ENCODE measurements at places on chromosomes 4 and X.

DNA sequence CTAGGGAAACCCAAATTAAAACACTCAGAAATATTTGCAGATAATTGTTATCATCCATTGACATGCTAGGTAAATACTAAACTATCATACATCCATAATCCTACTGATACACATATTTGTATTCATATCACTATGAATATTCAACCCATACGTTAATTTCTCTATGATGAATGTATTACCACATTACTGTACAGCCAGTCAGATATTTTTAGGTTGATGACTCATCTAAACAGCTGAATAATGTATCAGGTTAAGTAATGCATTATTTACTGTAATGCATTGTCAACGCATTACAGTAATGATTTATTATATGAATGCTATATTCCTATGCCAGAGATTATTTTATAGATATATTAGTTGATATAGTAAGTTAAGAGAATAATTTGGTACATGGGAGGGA, 37.1 kb downstream of the VEGFC start:
- DNase-seq, result no peak

- DNase-seq, result no peak
These were observed 935.7 kb downstream of the RAPGEF2 start for GRCh38 chr4:160038615-160039014.

DNA sequence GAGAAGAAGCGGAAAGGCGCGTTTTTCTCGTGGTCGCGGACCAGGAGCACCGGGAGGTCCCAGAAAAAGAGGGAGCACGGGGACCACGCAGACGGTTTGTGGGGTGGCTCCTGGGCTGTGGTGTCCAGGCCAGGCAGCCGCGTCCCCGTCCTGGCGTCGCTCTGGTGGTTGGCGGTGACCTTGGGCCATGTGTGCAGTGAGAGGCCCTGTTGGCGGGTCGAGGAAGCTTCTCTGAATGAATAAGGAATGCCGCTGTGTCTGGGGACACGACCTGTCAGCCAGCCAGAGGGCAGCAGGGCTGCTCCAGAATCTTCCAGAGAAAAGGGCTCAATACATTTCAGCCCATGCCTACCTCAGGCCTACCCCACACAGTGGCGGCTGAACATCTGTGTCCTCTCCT, 24.3 kb upstream of the HGFAC start:
- no peak for DNase-seq

DNA sequence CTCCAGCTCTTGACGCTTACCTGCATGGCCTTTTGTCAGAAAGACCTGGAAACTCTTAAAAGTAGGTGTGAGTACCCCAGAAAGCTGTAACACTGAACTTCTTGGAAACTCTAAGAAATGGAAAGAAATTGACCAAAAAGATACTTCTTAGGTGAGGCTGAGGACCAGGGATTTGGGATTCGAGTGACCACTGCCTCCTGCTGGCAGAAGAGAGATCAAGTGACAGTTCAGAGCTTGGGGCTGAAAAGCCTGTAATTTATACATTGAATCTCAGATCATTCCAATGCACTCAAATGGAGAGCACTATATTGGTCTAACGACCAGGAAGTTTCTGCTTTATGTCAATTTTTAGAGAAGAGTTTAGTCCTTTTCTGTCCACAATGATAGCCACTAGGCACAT, 204.6 kb downstream of the PDGFRA start:
- no peak for DNase-seq

GRCh38 chr4:1035510-1035909, 24.1 kb downstream of the FGFRL1 start:
- peak; percentile 67 for DNase-seq

DNA sequence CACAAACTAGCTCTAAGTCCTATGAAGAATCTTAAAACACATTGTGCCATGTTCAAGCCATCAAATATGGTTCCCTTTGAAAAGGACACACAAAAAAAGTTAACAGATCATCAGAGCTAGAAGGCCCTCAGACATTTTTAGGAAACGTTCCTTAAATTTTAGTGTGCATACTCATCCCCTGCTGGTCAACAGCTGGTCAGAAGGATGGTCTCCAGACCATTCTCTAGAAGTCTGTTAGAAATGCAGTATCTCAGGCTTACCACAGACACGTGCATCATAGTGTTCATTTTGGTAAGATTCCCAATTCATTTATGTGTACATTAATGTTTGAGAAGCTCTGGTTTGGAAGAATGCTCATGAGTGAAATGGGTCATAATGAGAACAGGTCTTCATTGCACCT, 523.1 kb downstream of the INPP4B start:
- no peak for DNase-seq

DNA sequence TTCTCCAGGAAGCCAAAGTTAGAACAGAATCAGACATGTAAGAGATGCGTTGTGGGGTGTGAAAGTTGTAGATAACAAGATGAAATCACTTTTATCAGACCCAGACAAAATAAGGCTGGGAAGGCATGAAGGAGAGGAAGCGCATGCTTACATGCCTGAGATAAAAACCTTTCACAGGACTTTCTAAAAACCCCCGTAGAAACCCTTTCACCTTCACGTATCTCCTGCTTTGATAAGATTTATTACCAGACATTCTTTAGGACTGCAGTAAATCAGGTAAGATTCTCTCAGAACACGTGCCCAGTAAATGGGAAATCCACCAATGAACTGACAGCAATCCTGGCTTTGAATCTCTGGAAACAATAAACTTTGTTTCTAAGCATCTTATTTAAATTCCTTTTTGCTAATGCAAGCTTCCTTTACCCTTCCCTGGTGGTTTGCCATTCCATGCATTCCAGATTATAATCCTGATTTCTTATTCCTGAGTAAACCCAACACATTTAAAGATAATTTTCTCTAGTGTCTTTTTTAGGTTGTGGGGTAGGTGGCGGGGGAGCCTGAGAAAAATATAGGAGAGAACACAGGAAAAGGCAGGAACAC, 254.6 kb upstream of the LDB2 start:
- no peak for DNase-seq

DNA sequence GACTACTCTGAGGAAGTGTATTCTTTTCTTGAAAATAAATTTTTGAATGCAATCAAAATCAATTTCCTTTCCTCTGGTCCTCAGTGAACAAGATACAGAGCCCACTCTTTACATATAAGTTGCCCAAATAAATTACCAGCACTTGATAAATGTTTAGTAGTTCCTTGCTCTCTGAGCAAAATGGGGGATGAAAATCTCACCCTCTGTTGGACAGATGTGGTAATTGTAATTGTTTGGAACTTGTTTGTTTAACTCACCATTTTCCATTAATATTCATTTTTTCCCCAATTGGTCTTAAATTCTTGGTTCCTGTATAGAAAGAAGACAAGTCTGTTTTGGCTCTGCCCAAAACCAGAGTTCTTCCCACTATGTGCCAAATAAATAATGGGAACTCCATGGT, 146.3 kb downstream of the LDB2 start:
- DNase-seq, result no peak

DNA sequence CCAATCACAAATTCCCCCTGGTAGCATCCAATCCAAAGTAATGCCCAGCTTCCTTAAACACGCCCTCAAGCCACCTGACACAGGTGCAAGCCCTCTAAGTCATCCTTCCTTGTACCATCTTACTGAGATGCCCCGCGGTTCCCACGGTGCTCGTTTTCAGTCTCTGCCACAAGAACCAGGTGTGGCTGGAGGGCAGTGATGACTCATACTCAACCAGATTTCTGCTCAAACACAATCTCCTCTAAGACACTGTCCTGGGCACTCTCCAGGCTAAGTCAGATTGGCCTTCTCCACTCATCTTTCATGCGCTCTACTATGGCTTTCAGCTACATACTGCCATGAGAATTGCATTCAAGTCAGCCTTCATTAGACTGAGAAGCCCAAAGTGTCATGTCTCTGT, 3.5 kb downstream of the SH3KBP1 start:
- no peak for DNase-seq

DNA sequence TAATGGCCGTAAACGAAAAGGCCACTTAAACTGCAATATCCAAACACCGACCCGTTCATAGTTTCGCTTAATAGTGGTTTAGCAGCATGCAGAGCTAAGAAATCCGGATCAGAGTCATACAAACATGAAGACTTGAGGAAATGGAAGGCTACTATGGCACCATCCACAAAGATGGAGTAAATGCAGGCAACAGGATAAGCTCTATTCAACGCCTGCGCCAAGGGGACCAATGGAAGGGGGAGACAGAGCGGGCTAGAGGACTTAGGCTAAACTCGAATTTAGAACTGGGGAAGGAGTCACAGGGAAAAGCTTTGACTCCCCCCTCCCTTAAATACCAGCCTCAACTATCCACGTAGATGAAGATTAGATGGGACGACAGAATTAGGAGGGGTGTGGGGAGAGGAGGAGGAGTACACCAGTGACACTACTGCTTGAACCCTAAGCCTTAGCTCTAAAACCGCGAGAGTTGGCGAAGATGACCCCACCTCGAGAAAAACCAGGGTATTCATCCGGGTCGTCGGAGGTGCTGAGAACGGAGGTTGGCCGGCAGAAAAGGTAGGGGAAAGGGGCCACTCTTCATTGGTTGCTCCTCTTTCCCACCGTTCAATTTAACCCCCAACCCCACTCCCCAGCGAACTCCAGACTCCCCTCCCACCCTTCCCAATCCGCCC, 3.5 kb downstream of the HUWE1 start:
- no peak for DNase-seq

DNA sequence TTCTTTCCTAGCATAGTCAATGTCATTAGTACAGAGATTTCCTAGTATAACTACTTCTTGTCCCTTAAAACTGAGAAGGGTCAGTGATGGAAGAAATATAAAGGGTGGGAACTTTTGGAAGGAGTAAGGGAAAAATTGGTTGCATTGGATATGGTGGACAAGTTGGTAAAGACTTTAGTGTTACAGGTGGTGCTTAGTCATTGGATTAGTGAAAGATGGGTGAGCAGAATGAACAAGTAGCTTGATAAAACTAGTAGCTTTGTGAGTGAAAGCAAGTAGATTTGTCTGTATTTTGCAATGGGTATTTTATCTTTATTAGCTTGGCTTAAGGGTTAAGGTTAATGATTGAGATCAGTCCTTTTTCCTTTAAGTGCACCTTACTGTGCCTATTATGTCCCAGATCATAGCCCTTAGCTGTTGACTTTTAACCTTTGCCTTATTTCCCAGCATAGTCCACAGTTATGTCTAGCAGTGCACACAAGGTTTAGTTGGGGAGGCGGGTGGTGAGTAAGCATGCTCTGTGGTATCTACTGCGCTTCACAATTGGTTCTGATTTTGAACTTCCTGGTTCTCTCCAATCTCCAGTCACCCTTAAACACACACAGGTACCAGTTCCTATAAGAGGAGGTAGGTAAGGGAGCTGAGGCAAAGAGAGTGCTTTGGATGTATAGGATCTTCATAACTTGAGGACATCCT, 9.5 kb downstream of the WDR44 start:
- no peak for DNase-seq

DNA sequence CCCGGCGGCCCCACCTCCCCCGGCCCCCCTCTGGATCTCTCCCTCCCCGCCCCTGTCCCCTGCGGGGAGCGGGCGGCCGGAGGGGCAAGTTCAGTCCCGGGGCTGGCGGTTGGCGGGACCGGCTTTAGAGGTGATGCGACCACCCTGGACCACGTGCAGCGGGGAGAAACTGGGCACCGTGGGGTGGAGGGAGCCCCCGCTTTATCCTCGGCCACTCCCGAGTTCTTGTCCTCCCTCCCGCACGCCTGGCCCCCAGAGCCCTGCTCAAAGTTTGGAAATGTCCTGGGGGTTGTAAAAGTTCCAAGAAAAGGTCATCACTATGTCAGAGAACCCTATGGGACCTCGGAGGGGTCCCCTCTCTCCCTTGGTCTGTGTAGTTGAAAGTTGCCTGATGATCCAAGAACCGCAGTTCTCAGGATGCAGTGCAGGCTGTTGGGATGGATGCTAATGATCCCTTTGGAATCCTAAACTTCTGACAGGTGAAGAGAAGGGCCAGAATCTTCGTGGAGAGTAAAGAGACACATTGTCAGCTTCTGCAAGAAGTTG, 411 bp upstream of the VEGFC start:
- no peak for DNase-seq

DNA sequence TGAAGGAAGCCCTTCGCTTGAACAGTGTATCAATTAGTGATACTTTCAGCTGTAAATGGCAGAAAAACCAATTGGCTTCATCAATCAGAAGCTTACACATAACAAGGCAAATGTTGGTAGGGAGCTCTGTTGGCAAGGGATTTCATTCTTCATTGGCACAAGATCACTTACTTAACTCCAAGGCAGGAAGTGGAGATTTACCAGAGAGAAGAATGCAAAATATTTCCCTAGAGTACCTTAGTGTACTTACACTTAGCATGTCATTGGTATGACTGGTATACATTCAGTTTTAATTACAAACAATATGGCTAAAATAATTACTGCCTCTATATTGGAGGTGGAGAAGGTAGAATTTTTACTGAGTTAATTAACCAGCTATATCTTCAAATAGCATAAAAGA, 545.0 kb downstream of the GABRG1 start:
- no peak for DNase-seq

GRCh38 chr4:74266081-74266480, 42.2 kb upstream of the EPGN start:
- no peak for DNase-seq

DNA sequence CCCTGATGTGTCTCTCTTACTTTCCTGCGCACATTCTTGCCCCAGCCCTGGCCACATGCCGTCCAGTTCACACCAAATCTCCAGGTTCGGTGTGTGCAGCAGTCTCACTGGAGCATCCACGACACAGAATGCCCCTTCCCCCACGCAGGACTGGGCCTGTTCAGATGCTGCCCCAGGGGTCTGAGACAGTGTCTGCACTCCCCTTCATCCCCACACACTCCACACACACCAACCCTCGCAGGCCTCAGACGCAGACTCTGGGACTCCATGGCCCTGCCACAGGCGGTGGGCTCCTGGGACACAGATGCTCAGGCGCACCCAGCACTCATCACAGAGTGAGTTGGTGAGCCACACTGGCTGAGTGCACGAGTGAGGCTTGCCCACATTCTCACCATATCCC, 83.9 kb downstream of the AFAP1 start:
- no peak for DNase-seq

DNA sequence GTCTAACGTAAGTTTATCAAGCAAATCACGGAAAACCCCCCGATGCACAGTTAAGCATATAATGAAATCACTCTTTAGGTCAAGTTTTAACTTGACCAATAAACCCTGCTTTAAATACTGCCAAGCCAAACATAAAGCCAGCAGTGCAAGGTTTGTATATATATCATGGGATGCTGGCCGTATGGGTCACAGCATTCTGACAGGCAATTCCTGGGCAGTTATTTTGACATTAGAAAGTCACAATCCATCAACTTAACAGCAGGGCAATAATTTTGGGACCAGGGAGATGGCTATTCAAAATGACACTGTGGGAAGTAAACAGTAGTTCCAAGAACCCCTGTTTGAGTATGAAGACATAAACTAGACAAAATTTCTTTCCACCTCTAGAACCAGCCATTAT, 116.9 kb downstream of the ZNF827 start:
- DNase-seq, result no peak
